Stimulated activated CD4-positive, alpha-beta T cell treated with anti-CD3 and anti-CD28 coated beads, Interleukin-15, amount 100 ng/mL, for 1 hour (primary cell): ENCODE measurements at places on chromosomes 2 and 18.

DNA sequence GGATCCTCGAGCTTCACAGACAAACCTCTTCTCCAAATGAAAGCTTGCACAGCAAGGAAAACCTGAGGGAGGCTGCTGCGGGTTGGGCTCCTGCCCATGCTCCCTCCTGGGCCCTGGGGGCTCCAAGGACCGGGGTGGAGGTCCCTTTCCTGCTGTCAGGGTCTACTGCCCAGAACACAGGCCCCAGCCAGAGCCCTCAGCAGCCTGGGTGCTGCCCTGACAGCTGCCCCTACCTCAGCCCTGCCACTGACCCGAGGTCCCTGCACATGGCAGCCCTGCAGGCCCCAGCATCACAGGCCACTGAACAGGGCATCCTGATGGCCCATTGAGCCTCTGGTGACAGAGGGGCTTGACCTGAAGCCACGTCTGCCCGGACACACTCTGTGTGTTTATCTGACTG lies 41.0 kb downstream of the CROCC2 start:
- DNase-seq: no peak

- DNase-seq: peak; percentile 14
Measured at GRCh38 chr2:36356298-36356989, 866 bp downstream of the CRIM1 start.

GRCh38 chr2:63849381-63850203 lies 7.9 kb downstream of the UGP2 start:
- no peak for DNase-seq

DNA sequence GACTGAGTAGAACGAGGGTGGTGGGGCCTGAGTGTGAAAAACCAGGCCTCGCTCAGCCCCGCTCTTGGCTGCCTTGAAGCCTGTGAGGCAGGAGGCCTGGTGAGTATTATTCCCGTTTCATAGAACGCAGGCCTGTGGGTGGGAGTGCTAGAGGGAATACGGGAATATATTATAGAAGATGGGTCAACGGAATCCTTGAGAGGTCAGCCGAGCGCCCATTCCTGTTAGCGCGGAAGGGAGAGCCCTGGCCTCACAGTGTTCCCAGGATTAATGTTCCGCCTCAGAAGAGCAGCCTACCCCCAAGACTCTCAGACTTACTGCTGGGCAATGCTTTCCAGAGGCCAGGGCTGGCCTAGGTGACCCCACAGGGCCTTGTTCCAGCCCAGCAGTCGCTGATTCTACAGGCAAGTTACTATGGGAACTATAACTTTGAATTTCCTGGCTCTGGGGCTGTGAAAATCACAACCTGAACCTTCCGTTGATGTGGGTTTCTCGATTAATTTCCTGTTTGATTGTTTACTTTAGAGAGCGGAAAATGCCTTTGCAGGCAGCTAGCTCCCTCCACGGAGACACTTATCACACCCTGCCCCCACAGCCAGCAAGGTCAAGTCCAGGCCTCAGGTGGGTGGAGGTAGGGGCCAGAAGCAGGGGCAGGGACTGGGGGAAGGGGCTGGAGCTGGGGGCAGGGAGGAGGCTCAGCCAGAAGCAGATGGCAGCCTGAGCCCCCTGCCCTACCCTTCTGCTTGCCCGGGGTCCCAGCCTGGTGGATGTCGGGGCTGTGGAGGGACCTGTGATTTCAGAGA lies 108.3 kb downstream of the SMAD7 start:
- DNase-seq: no peak

GRCh38 chr18:47615043-47615442 lies 315.4 kb downstream of the SMAD2 start:
- DNase-seq: no peak

GRCh38 chr2:112481528-112482233 lies at the start of gene TTL:
TSS of gene TTL (plus strand) at chr2:112482156. CDS start at chr2:112482345, 189 bp downstream.
- DNase-seq: peak; percentile 78

DNA sequence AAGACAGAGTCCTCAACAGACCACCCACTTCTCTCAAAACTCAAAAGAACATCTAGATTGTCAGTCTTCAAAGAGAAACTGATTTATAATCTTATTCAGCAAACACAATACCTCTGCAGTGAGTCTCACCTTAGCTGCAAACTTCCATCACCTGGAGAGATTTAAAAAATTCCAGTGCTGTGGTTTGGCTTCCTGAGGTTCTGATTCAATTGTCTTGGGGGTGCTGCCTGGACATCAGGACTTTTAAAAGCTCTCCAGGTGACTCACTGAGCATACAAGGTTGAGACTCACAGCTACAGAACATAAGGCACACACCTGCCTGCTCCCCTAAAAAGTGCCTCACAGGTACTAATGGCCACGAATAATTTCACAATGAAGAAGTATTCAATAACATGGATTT lies 40.3 kb downstream of the RNF152 start:
- no peak for DNase-seq

DNA sequence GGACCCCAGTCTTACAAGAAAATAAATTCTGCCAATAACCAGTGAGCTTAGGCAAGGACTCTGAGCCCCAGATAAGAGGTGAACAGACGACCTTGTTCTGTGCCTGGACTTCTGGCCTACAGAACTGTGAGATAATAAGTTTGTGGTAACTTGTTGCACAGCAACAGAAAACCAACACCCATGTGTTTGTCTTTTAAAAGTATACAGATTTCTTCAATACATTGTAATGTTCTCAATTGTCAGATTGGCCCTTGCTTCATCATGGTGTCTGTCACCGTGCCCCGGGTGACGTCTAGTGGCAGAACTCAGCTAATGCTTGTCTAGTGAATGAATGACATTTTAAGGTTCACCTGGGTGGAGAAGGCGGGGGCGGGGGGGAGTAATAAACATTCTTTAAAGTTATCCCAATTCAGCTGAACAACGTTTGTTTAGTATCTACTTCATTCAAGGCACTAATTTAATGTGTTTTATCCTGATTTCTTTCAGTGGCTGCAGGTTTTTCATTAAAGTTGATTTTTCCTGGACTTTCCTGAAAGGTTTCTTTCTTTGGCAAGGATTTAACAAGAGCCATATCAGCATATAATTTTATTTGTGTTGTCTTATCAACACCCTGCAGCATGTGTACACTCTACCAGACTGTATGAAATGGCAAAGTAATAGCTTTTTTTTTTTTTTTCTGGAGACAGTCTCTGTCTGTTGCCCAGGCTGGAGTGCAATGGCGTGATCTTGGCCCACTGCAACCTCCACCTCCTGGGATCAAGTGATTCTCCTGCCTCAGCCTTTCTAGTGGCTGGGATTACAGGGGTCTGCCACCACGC lies 123.8 kb upstream of the DLX2 start:
- DNase-seq: no peak

DNA sequence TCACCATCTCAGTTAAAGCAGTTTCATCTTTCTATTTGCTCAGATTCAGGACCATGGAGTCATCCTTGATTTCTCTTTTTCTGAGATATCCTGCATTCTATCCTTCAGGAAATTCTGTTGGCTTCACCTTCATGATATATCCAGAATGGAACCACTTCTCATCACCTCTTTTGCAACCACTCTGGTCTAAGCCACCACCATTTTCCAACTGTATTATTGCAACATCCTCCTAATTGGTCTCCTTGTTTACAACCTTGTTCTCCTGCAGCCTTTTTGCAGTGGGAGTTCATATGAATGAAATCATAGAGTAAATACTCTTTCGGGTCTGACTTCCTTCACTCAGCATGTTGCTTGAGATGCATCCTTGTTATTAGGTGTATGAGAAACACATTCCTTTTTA lies 3.4 kb upstream of the EFEMP1 start:
- no peak for DNase-seq

DNA sequence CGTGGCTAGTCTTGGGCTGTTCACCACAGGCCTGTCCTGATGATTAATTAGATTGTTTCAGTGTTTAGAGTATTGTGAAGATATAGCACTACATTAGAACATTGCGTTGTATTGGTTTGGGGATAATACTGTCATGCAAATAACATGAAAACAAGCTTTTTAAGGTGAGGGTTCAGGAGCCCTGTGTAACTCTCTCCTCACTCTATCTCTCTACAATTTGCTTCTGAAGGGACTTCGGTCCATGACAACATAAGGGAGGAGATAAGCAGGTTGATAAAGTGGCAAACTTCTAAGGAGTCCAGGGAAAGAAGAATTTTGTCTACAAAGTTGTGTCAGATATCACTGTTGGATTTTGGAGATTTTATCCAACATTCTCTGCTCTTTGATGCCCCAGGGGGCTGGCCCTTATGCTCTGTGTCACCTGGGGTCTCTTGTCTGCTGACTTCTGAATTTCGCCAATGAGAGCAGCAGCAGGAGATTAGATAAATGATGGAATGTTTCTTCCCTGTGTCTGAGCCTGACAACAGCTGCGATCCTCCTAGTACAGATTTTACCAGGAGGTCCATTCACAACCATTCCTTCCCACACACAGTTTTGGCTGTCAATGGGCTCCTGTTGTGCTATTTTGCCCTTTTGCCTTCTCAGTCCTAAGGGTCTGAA lies 3.3 kb downstream of the TNP1 start:
- no peak for DNase-seq

DNA sequence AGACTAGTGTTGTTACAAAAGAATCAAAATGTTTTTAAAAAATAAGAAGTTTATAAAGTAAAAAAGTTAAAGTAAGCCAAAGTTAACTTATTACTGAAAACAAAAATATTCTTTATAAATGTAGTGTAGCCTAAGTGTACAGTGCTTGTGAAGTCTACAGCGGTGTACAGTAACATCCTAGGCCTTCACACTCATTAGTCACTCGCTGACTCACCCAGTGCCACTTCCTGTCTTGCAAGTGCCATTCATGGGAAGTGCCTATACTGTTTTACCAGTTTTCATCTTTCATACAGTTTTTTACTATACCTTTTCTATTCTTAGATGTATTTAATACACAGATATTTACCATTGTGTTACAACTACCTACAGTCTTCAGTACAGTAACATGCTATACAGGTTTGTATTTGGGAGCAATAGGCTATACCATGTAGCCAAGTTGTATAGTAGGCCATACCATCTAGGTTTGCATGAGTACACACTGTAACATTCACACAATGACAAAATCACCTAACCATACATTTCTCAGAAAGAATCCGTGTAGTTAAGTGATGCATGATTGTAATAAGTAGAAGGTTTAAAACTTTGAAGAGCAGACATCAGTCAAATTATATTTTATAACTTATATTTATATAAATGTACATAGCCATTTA lies 13.4 kb downstream of the SERPINB7 start:
- no peak for DNase-seq

DNA sequence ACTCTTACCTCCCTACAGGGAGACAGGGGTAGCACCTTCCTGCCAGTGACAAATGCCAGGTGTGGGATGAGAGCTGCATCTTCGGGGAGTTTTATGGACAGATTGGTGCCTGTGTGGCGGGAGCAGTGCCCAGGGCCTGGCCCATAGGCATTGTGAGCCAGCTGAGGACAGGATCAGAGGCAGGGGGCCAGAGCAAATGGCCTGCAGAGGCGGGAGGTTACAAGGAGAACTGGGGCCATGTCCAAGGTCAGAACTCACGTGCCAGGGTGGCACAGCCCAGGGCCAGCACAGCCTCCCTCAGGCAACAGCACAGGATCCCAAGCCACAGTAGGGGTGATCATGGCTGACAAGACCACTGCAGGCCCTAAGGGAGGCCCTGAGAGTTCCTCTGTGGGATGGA lies 40.2 kb upstream of the MCFD2 start:
- no peak for DNase-seq

DNA sequence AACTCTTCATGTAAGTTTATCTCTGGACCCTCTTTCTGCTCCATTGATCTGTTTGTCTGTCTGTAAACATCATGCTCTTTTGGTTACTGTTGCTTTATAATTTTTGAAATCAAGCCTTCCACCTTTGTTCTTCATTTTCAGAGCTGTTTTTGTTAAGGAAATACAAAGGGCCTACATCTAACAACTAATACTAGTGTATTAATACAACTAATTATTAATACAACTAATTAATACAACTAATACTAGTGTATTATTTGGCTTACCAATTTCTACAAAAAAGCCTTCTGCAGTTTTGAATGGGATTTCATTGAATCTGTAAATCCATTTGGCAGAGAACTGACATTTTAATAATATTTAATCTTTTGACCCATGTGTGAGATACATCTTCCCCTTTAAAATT lies 66.7 kb downstream of the ATP9B start:
- DNase-seq: no peak

GRCh38 chr2:221851531-221852045 lies 279.5 kb upstream of the EPHA4 start:
- no peak for DNase-seq

DNA sequence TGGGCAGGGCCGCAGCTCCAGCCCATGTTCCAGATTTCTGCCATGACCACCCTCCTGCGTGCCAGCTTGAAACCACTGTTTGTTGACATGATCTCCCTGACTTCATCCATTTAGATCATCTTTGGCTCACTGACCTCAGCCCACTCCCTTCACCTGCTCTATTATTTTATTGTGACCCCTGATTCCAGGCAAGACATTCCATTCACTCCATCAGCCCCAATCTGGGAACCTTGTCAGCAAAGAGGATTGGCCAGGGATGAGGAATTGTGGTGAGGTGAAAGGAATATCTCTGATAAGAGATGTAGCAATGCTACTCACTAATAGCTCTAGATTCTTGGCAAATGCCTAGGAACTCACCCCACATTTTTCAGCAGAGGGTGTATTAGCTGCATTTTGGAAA lies 174.2 kb downstream of the TMEM247 start:
- no peak for DNase-seq

GRCh38 chr2:9847140-9847539 lies 3.9 kb downstream of the TAF1B start:
- DNase-seq: no peak

GRCh38 chr18:11859903-11860407 lies 8.7 kb downstream of the CHMP1B start:
- DNase-seq: no peak

GRCh38 chr2:159753797-159754196 lies 41.5 kb downstream of the MARCHF7 start:
- DNase-seq: no peak

DNA sequence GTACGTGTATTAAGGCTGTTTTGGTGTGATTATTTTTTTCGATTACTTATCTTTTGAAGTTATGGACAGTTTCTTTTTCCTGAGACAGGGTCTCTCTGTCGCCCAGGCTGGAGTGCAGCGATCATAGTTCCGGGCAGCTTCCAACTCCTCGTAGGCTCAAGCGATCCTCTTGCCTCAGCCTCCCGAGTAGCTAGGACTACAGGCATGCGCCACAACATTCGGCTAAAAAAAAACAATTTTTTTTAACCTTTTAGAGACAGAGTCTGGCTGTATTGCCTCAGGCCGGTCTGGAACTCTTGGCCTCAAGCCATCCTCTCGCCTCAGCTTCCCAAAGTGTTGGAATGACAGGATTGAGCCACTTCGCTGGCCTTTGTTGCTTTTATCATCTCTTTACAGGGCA lies 945 bp downstream of the HAT1 start:
- no peak for DNase-seq

DNA sequence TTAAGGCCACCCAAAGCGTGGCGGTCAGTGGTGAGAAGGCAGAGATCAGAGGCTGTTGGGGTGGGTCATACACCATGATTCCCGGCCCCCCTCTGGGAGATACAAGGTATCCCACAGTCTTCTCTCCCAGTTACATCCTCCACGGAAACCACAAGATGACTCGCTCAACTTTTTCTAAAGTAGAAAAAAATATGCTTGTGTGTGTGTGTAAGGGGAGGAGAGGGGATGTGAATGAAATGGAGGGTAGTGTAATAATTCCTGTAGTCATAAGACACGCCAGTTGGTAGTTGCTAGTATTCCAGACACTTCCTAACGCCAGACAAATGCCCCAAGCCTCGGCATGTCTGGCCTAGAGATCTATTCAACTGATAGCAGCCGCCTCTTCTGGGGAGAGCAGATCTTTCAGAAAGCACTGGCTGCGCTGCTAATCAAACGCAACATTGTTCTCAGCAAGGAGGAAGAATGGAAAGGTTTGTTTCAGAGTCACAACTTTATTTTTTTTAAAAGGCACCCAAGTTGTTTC lies 143.5 kb downstream of the TGIF1 start:
- DNase-seq: no peak

GRCh38 chr2:160920791-160921303 lies 239.4 kb upstream of the TANK start:
- no peak for DNase-seq
